ENCODE measurements at places on chromosomes 1 and 21. TPM values are rescaled to one million over a fixed set of nuclear protein-coding genes. Genes with fewer than 3 reads are reported as not detected.

- DNase-seq = no peak
These were observed 99.5 kb downstream of the NGF start for GRCh38 chr1:115238336-115239147.

DNA sequence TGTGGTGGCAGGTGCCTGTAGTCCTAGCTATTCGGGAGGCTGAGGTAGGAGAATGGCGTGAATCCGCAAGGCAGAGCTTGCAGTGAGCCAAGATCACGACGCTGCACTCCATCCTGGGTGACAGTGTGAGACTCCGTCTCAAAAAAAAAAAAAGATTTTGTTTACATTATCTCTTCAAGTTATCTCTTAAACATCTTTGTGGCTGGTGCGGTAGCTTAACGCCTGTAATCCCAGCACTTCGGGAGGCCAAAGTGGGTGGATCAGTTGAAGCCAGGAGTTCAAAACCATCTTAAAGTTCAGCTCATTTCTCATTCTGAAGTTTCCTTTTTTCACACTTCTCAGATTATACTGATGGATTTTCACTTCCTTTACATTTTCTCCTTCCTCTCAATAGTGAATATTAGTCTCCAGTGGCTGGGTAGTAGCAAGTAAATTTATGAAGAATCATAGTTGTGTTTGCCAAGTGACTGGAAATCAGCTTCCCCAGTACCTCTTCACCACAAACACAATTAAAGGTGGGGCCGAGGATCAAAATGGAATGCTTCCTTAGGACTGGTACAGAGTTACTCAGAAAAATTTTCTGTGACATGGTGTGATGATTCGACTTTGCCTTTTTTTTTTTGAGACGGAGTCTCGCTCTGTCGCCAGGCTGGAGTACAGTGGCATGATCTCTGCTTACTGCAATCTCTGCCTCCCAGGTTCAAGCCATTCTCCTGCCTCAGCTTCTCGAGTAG is 13.8 kb downstream of the PIP5K1A start:
- peak; percentile 34 for DNase-seq

DNA sequence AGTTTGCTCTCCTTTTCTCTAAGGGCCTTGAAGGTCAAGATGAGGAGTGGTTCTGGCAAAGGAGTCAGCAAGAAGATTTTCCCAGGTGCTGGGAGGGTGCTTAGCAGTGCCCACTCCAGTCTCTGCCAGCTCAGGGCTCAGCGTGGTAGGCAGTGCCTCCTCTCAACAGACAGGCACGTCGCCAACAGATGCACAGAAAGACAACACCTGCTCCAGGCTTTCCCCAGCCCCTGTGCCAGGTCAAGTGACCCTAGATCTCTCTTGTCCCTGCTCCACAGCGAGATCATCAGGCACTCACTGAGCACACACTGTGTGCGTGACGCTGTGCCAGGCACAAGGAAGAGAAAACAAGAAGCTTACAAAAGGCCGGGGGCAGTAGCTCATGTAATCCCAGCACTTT is 86.0 kb downstream of the CASZ1 start:
- DNase-seq = no peak

- DNase-seq = no peak
These were observed 100.1 kb downstream of the MAB21L3 start for GRCh38 chr1:116211294-116211693.

DNA sequence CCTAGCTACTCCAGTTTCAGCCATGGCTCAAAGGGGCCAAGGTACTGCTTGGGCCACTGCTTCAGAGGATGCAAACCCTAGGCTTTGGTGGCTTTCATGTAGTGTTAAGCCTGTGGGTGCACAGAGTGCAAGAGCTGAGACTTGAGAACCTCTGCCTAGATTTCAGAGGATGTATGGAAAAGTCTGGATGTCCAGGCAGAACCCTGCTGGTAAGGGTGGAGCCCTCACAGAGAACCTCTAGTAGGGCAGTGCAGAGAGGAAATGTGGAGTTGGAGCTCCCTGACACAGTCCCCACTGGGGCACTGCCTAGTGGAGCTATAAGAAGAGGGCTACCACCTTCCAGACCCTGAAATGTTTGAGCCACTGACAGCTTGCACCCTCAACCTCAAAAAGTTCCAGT is 16.2 kb downstream of the RIIAD1 start:
- no peak for DNase-seq

DNA sequence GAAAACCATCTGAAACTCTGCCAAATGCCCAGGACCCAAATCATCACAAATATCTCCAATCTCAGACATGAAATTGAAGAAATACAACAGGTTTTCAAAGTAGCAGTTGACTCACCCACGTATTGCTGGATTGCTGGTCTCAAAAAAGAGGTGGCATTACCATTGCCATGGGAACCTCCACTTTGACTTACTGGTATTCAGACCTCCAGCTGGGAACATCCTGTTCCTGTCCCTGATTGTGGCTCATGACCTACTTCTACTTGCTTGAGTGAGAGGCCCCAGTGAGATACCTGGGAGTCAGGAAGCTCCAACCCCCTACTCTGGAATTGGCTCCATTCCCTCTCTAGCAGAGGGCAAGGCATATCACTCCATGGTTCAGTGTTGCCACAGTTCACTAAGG is 64.6 kb downstream of the NMNAT2 start:
- no peak for DNase-seq

DNA sequence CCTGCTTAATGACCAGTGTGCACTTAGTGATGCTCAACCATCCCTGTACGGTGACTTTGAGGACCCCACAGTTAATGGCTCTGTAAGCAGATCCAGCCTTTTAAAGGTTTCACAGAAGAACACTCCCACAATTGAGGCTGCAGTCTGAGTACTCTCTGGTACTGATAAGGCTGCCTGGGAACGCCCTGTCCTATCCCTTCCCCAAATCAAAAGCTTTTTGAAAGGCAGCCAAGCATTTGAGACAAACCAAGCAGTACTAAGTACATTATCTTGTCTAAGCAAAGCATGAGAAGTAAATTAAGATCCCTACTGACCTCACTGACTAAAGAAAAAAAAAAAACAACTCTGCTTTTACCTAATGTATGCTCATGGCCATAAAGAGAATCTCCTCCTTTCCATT is 60.7 kb downstream of the SH3GLB1 start:
- DNase-seq = no peak

GRCh38 chr1:72357411-72357810 is 75.1 kb upstream of the NEGR1 start:
- no peak for DNase-seq

GRCh38 chr1:178361847-178362246 is 134.9 kb downstream of the CLEC20A start:
- no peak for DNase-seq

GRCh38 chr1:54714881-54715492 is 674 bp upstream of the TTC4 start:
- no peak for DNase-seq

GRCh38 chr1:210311726-210312493 is 16.8 kb upstream of the HHAT start:
- DNase-seq = no peak

DNA sequence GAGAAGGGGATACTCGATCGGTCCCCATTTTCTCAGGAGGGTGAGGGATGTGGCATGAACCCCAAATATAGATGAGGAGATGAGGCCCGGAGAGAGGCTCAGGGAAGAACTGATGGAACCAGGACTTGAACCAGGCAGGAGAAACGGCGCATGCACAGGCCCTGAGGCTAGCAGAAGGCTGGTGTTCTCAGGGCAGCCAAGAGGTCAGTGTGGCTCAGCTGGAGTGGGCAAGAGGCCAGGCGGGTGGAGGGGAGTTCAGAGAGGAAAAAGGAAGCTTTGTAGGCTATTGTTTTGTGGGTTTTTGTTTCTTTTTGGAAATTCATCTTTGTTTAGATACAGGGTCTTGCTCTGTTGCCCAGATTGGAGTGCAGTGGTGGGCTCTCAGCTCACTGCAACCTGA is 122.0 kb downstream of the LACTBL1 start:
- DNase-seq = no peak

GRCh38 chr1:9207086-9207485 is 27.5 kb upstream of the H6PD start:
- no peak for DNase-seq

GRCh38 chr1:74733604-74734484 is 892 bp downstream of the TYW3 start:
- peak; percentile 24 for DNase-seq

- no peak for DNase-seq
These were observed 15.0 kb upstream of the ANGPTL1 start for GRCh38 chr1:178885869-178886268.

Gene CRYAA
- polyA plus RNA-seq = 2.3 TPM

Gene DYNLT5
- polyA plus RNA-seq = 1.9 TPM

Gene TACSTD2
- 132 TPM for polyA plus RNA-seq

Gene VCAM1
- polyA plus RNA-seq = 22.8 TPM

Gene LYPD8
- 0.34 TPM for polyA plus RNA-seq

Gene CFHR1
- 0.09 TPM for polyA plus RNA-seq

Gene WNT9A
- polyA plus RNA-seq = 2.9 TPM
